ENCODE measurements at places on chromosomes 3 and 15. TPM values are rescaled to one million over a fixed set of nuclear protein-coding genes. Genes with fewer than 3 reads are reported as not detected.

The ZDHHC23 gene
- total RNA-seq, result 4.7 TPM

The HGD gene
- total RNA-seq, result 2.5 TPM

The TRANK1 gene
- 9.7 TPM for total RNA-seq

The DNAJB8 gene
- total RNA-seq, result not detected

- peak; percentile 86 for DNase-seq
Measured at GRCh38 chr3:12947504-12948369, 106.4 kb upstream of the RPL32 start.

DNA sequence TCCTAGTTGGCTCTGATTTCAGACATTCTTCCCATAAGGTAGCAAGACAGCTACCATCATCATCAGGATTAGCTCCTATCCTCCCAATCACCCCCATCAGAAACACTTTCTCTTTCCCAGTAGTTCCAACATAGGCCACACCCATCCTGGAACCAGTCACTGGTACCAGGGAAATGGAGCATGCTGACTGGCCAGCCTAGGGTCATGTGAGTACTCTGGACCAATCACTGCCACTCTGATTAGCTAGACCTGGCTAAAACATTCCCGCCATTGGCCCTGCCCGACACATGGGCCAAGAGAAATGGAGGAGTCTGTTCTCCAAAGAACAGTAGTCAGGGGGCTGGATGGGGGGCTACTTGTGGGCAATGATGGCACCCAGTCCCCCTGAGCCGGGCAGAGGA, 12.4 kb downstream of the EFCC1 start:
- DNase-seq, result no peak

- DNase-seq, result no peak
Measured at GRCh38 chr15:91890614-91891013, 37.1 kb downstream of the SLCO3A1 start.

- no peak for DNase-seq
Measured at GRCh38 chr3:124791142-124791541, 60.9 kb downstream of the UMPS start.

GRCh38 chr3:115876876-115877614, 253.7 kb downstream of the GAP43 start:
- no peak for DNase-seq

All from tongue (tissue), 3 donors.